B cell (primary cell): ENCODE measurements at places on chromosomes 4 and X. TPM values are rescaled to one million over a fixed set of nuclear protein-coding genes. Genes with fewer than 3 reads are reported as not detected.

DNA sequence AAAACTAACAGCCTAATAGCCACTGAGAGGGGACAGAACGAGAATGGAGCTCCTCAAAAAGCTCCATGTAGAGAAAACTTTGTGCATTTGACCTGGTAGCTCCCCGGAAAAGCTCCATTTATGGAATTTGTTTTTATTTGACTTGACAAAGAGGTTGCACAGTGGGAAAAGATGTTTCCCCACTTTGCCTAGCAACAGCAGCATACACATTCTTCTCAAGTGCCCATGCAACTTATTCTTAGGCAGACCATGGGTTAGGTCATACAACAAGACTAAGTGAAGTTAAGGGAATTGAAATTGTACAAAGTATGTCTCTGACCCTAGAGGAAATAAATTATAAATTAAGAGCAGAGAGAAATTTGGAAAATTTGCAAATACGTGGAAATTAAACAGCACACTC is 949.6 kb upstream of the PRKX start:
- no peak for DNase-seq

DNA sequence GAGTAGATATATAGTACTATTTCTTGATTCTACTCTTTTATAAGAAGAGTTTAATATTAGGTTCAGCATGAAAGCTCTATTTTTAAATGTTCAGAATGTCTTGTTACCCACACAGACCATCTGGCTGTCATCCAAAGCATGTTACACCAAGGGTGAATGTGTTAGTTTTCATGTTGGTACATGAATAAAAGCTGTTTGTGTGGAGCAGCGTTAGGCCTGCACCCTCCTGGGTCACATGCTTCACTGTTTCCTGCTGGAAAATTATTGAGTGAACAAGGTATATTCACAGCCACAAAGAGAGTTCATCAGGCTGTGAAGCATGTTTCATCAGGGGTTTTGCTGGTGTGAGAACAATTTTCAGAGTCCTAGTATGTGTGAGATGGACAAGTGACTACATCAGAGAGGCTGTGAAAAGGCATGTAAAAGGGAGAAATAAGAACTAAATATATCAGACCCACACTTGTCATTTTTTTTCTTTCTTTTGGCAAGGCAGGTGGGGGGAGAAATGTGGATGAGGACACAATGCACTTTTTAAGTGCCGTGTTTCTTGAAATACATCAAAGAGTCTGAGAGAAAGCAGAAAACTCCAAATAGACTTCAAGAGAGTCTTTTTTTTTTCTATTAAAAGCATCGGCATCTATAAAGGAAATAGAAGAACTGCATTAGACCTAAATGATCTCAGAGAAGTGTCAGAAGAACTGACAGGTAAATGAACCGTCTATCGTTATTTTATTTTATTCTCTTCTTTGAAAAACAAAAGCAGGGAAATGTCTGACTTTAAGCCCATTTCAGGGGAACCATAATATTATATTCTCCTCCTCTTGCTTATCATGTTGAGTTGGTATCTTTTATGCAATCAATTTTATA is 2429.7 kb downstream of the PCDH7 start:
- DNase-seq = no peak

DNA sequence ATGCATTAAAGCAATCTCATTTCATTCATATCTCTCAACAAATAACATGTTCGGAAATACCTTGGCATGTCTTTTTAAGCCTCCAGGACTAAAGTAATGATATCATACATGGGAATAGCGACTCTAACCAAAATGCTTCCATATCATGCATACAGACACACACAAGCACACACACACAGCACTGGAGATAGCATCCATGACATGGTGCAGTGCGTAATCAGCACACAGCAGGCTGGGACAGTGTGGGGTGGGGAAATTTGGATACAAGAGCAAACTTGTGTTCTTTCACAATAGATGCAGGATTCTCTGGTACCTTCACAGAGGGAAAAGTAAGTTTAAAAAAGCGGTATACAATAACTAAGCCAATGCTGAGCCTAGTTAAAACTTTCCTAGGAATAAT is 132.3 kb upstream of the HPGD start:
- DNase-seq = no peak

Gene USP17L25
- polyA plus RNA-seq = not detected in 2 replicates

DNA sequence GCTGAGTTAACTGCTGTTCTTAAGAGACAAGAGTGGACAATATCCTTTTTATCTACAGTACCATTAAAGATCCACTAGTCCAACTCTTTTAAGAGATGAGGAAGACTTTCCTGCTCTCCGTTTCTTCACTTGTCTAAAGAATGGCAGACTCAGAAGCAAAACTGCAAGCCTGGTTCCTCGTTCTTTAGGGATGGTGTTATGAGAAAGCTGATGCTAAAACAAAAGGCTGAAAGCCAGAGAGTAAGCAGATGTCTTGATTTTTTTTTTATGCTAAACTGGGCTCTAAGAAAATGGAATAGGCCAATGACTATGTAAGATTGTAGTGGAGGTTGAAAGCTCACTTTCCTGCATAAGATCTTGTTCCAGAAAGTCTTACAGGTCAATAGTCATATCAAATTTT is 78.1 kb downstream of the CNGA2 start:
- DNase-seq = no peak

Gene DMD
- 2.0 and 2.7 TPM in 2 replicates for polyA plus RNA-seq

Gene HAND2
- not detected in 2 replicates for polyA plus RNA-seq

DNA sequence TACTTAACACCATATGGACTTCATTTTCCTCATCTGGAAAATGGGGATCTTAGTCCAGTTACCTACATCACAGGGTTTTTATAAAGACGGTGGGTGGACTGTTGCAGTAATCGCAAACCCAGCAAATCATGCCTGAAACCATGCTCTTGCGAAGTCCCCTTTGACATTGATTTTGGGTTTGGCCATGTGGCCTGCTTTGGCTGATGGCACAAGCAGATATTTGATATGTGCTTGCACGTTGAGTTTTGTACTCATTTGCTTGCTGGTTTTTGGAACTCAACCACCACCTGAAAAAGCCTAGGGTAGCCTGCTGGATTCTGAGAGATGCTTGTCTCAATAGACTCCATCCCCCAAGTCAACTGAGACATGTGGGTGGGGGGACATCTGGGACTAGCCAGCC is 14.4 kb upstream of the KLHL2 start:
- no peak for DNase-seq

GRCh38 chr4:123345935-123346300 is 50.7 kb upstream of the SPRY1 start:
- DNase-seq = no peak

GRCh38 chrX:24148535-24149350 is 786 bp upstream of the ZFX start:
- DNase-seq = no peak

DNA sequence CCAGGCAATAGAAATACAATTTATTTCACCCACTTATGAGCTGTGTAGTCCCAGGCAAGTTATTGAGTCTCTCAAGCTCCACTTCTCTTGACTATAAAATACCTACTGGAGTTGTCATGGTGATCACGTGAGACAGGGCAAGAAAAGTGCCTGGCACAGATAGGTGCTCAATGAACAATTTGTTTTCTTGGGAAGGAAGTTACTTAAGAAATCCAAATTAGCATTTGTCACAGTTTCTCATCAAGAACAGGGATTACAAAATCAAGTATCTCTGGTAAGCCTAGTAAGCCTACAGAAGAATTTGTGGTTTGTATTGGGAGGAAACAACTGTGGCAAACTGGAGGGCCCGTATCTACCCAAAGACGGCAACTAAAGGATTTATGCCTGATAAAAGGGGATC is 37.5 kb upstream of the RASGEF1B start:
- DNase-seq = no peak

- no peak for DNase-seq
Observed at GRCh38 chr4:94665500-94666404, 92.0 kb upstream of the BMPR1B start.

DNA sequence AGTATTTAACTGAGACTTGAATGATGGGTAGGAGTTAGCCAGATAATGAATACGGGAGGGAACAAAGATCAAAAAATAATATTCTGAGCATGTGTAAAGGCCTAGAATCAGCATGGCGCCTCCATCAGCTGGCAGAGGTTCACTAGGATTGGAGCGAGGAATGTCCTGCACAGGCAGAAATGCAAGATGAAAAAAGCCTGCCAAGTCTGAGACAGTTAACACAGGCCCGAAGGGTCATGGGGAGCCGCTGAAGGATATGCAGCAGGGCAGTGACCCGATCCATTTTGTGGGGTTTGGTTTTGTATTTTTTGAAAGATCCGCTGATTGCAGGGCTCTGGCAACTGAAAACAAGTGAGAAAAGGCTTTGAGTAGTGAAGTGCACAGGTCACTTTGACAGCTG is 40.1 kb downstream of the SMPX start:
- DNase-seq = no peak

DNA sequence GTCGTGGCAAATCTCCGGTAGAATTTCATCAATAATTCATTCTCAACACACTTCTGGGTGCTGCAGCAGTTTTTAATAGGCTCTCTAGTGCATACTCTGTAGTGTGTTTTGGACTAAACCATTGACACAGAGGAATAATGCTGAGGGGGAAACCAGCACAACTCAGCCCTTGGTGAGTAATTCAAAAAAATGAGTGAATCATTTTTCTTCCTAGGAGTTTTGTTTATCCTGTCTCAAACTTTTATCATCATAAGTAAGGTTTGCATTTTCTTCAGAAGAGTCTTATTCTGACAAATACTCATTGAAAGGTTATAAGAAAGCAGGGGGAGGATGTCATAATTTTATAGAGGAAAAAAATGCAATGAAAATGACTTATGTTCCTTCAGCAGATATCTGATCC is 2542.7 kb downstream of the PCDH7 start:
- no peak for DNase-seq

GRCh38 chrX:21963269-21963668 is 22.8 kb downstream of the SMS start:
- no peak for DNase-seq

DNA sequence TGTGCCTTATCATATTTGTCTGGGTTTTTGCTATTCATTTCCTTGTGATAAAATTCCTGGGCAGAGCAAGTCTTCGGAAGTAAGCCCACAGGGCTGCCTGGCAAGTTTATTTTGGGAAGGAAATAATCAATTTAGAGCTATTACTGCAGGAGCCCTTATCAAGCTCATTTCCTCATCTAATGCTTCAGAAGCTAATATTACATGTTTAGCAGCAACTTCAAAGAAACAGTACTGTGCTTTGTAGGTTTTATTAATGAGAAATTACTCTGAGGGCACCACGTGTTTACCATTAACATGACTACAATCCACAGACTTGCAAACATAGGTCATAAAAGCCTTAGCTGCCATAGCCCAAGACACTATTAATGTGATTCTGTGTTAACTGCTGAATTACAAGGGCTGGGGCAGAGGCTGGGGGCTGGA is 540.0 kb downstream of the SPRY1 start:
- DNase-seq = no peak
